NCI-H1694 treated with DMSO at 0.1 percent for 48 hours (cell line): ENCODE measurements at places on chromosomes 13 and 19.

DNA sequence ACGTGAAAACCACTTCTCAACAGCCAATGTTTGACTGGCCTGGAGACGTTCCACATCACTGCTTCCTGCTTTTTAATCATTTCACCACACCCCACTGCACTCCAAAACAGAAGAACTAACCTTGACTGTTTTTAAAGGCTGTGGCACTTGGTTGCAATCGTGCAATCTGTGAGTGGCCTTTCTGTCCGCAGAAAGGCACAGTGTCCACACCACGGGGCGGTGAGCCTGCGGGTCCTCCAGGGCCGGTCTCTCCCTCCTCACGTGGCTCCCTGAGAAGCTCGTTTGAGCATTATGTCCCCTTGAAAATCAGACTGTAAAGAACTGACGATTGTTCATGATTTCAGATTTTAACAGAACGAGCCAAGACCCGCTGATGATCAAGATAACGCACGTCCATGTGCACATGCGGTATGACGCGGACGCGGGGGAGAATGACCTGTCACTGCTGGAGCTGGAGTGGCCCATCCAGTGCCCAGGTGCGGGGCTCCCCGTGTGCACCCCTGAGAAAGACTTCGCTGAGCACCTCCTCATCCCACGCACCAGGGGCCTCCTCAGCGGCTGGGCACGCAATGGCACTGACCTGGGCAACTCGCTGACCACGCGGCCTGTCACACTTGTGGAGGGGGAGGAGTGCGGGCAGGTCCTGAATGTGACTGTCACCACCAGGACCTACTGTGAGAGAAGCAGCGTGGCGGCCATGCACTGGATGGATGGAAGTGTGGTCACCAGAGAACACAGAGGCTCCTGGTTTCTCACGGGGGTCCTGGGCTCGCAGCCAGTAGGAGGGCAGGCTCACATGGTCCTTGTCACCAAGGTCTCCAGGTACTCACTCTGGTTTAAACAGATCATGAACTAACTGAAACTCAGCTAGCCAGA lies 13.0 kb downstream of the PROZ start:
- DNase-seq, result no peak

GRCh38 chr13:79435561-79435990 lies 29.5 kb upstream of the RBM26 start:
- no peak for DNase-seq

DNA sequence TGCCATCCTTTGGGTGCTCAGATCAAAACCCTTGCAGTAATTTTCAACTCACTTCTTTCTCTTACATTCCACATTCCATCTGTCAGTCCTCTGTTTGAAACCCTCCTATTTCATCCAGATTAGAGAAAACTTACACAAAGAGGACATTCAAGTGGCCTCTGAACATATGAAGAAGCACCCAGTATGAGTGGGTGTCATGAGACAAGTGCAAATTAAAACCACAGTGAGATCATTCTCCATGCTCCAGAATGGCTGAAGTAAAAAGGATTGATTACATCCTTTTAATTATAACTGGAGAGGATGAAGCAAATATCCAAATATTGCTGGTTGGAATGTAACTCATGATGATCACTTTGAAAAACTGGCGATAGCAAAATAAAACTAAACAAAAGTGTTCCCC lies 96.5 kb downstream of the MIPEP start:
- DNase-seq, result no peak

DNA sequence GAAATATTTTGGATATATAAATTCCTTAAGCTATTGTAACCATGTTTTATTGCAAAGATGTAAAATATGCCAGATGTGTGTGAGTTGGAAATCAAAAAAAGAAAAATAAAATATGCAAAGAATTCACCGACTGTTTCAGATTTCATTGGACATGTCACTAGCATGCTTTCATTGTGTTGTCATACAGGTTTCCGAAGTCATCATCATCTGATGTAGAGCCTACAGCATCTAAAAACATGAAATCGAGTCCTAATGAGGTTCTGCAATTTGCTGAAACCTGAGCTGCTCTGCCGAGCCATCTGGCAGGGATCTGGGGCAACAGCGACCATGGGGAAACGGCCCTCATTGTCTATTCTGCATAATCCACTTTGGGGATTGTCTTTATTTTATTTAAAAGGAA lies 196.1 kb upstream of the MAB21L1 start:
- peak; percentile 85 for DNase-seq

DNA sequence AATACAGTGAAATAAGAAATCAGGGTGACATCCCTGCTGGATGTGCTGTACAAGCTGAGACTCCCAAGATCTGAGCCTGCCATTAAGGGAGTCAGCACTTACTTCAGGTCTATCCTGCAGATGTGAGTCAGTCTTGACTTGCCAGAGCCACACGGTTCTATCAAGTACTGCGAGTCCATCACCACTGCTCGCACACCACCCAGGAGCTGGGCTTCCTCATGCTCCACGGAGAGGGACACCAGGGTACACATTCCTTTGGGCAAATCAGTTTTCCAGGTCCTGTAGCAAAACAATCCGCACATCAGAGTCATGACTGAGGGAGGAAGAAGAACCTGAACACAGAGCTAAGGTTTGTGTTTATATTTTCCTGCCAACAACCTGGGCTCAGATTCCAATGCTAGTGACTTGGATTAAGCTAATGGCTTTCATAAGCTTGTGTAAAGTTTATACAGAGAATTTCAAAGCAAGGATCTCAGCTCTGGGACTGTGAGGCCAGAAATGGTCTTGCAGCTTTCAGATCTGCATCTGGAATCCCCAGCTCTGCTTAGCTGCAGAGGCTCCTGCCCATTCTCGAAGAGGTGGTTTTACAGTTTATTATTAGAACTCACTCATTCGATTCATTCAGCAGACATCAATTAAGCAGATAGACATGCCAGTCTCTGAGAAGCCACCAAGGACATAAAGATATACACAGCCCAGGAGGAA lies 90.6 kb downstream of the KL start:
- no peak for DNase-seq

GRCh38 chr19:48182434-48182833 lies 12.0 kb downstream of the ZSWIM9 start:
- no peak for DNase-seq

GRCh38 chr13:27408074-27408473 lies 16.3 kb upstream of the GTF3A start:
- no peak for DNase-seq

DNA sequence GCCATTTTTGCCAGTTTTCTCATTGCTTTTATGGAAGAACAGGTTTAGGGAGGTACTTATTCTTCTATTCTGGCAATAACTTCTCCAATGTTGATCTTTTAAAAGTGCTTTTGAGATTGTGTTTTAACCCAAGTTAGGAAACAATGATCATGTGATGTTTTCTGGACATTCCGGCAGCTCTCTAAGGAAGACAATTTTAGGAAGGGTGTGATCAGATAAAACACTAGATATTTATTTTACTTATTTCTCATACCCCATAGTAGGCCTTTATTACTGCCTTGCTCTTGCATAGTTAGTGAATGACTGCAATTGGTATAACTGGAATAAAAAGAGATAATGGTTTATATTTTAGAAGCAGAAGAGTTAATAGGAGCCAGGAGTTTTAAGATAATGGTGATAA lies 68.4 kb upstream of the SPATA13 start:
- no peak for DNase-seq

GRCh38 chr19:5434351-5434917 lies 20.8 kb upstream of the ZNRF4 start:
- DNase-seq, result no peak

- peak; percentile 76 for DNase-seq
These were observed 288.5 kb downstream of the NALCN start for GRCh38 chr13:101127741-101128353.

DNA sequence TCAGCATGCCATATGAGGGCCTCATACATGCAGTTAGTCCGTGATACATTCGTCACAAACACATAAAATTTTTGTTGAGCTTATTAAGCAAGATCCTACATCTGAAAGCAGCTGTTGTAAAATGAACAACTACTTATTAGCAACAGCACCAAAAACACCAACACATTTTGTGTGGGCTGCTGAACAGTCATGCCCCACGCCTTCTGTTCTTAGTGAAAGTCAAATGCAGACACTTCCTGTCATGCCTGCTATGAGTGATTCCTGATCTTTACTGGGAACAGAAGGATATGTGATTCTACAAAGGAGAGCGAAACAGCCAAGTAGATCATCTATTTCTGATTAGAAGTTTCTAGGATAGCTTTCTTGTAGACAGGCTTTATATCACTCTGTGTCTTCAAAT lies 4.2 kb upstream of the B3GLCT start:
- DNase-seq, result no peak
